Right renal cortex interstitium (tissue), 3 donors: ENCODE measurements at places on chromosomes 5 and 9. TPM values are rescaled to one million over a fixed set of nuclear protein-coding genes. Genes with fewer than 3 reads are reported as not detected.

GRCh38 chr5:36691696-36692371 lies 85.4 kb downstream of the SLC1A3 start:
- no peak for DNase-seq

DNA sequence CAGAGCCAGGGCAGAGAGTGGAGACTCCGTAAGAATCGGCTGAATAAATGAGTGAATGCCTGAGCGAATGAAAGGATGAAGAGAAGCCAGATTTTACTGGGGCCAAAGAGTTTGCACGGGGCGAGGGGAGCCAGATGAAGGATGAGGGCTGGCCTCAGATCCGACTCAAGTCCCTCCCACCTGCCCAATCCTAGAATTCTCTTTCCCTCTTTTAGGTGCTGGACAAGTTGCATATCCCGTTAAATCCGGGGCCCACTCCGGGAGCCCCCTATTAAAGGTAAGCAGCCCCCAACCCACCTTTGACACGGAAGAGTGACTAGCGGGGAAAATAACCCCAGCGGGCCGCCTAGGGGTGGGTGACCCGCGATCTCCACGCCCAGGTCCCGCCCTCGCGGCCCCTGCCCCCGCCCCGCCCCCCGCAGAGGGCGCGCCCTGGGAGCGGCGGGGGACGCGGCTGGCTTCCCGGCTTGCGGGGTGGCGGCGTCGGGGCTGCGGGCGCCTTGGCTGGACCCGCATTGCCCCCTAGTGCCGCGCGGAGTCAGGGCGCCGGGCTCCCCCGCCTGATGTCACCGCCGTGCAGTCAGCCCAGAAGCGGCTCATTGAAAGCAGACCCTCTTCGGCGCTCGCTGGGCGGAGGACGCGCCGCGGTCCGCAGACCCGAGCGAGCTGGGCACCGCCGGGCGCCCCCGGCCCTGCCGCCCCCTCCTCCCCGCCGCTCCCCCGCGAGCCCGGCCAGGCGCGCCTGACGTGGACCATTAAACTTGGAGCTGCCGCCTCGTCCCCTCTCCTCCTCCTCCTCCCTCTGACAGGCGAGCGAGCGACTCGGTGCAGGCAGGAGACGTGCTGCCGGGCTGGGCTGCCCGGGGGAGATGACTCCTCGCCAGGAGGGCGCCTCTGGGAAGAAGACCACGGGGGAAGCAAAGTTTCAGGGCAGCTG lies at the start of gene ADRA1B:
Gene ADRA1B, plus strand, starts transcription at position 579 of the 937 bp plus-strand sequence. CDS start 424 bp downstream, outside the sequence.
- DNase-seq = peak; percentile 71

- DNase-seq = no peak
These were observed 94.3 kb upstream of the DAB2 start for GRCh38 chr5:39519079-39519478.

- no peak for DNase-seq
These were observed 16.3 kb upstream of the IGFBPL1 start for GRCh38 chr9:38440516-38440915.

- no peak for DNase-seq
These were observed 10.5 kb upstream of the B4GALT1 start for GRCh38 chr9:33177639-33178038.

- DNase-seq = no peak
These were observed 122.1 kb upstream of the DMAC1 start for GRCh38 chr9:7921545-7922197.

- DNase-seq = no peak
These were observed 203.2 kb upstream of the IRX1 start for GRCh38 chr5:3392306-3392939.

GRCh38 chr9:18675973-18676372 lies 202.0 kb downstream of the ADAMTSL1 start:
- DNase-seq = no peak

LCN15 gene
- 0.04 TPM for polyA plus RNA-seq

CCNO gene
- polyA plus RNA-seq = 5.8 TPM

ACOT12 gene
- polyA plus RNA-seq = 0.68 TPM

TRAF1 gene
- polyA plus RNA-seq = 5.4 TPM

GPR150 gene
- not detected for polyA plus RNA-seq

ASPN gene
- polyA plus RNA-seq = 10.2 TPM

SCGB3A2 gene
- polyA plus RNA-seq = not detected
